Glutamatergic neuron (in vitro differentiated cells): ENCODE measurements at places on chromosomes 5 and 9.

DNA sequence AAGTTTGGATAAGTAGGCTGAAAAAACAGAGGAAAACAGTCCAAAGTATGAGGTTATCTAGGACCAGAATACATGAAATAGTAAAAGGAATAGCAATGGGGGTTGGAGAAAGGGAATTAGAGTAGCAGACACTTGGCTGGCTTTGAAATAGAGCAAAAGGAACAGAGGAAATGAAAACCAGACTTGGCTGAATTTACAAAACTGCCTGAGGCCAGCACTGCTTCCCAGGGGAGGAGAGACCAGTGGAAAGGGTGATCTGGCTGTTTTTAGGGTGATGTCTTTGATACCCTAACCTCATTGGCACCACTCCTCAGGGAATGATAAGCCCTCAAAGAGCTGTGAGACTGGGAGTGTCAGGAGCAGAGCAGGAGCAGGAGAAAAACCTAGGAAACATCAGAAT is 413.4 kb upstream of the SLC30A5 start:
- no peak for DNase-seq

DNA sequence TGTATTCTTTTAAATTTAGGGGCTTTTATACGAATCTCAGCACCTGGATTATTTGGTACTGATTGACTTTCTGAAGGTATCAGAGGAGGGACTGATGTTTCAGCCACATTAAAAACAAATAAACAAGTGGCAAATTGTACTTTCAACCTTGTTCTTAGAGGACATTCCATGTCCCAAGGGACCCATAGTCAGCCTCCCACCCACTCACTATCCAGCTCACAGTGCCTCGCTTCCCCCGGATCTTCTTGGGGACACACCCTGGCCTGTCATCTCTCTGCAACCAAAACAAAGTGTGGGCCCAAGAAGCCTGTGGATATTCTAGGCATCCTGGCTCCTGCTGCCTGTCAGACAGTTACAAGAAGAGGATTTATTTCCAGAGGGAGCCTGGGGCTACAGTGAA is 8.8 kb upstream of the BOD1 start:
- no peak for DNase-seq

- no peak for DNase-seq
These were observed 277.4 kb downstream of the TLE1 start for GRCh38 chr9:81411961-81412360.

DNA sequence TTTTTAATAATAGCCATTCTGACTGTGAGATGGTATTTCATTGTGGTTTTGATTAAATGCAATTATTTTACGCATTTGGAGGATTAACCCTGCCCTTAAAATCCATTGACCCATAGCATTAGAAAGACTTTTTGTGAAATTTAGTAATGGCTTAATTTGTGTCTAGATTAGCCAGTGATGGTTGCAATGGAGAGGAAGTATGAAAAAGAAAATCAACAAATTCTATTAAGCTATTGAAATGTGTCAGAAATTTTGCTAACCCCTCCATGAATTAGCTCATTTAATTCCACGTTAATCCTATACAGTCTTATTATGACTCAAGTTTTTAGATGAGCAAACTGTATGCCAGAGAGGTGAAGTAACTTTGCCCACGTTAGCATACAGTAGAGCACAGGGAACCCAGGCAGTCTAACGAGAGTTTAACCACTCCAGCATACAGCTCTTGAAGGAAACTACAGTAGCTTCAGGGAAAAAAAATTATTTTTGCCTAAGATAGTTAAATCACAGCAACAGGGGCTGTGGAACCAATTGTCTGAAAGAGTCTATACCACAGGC is 158.2 kb upstream of the PPP2R2B start:
- DNase-seq = no peak

DNA sequence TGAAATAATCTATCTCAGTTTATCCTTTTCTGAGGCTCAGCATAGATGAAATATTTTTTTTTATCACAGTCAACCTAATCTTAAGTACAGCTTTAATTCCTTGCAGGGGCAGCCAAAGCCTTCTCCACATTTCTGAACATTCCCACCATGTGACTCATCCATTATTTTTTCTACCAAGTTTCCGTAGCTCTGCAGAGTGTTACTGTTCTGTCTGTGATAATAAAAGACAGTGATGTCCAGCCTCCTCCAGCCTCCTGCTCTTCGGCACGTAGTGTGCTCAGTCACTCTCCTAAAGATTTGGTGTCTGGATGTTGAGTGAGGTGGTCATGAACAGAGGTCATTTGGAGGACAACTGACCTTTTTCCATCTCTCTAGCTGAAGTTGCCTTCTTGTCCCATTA is 338.1 kb upstream of the ADAMTS16 start:
- DNase-seq = no peak

GRCh38 chr5:113140837-113141671 is 164.5 kb downstream of the DCP2 start:
- DNase-seq = no peak

- no peak for DNase-seq
These were observed 38.9 kb upstream of the TNFSF8 start for GRCh38 chr9:114969269-114969668.

DNA sequence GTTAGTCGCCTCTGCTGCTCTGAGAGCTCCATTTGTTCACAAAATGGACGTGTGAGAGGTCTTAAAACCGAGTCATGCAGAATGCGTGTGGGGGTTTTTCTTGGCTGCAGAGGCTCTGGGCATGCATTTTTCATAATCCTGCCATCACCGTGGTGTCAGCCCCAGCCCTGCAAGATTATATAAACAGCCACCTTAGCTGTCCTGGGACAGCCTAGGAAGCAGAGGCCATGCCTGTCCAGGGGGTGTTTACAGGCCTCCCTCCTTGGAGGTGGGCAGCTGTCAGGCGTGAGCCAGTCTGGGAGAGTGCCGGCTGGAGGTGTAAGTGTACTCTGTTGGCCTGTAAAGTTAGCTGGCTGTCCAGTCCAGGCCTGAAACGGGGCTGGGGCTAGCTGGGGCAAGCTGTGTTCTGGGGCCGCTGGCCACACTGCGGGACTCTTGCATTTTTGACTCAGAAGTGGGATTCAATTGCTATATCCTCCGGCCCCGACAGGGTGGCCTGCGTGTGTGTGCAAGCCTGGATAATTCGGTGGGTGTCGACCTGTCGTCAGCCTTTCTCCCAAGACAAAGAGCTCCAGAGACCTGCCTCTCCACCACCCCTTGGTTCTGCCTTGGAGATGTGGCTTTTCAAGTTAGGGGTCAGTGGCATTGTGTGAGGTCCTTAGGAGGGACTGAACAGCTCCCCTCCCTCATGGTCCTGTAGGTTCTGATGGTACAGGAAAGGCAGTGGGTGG is 2.4 kb downstream of the WNK2 start:
- DNase-seq = no peak

DNA sequence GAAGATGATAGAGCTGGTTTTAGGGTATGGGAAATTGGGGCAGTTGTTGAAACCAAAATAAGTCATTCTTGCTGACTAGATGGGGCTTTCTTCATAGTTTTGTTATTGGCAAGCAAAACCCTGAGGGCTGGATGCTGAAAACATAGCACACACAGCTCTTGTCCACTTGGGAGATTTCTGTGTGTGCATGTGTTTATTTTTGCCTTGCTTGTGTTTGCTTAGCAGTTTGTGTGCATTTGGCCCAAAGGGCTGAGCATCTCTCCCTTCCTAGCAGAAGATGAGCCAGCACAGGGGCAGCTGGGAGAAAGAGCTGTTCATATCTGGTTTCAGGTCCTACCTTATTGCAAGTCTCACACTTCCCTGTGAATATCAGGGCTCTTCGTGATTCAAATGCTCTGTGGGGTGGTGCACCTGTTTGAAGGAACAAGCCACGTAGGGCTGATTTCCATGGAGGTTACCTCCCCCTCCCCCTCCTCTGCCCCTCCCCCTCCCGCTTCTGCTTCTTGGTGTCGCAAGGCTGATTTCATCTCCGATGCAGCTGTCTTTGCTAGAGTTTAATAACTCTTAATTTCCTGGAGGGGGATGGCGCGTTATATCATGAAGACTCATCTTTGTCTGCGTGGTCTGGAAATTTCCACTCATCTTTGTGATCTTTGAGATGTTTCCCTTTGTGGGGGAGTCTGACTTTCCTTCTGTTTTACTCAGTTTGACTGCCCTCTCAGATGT is 296.5 kb downstream of the ARHGAP26 start:
- no peak for DNase-seq

DNA sequence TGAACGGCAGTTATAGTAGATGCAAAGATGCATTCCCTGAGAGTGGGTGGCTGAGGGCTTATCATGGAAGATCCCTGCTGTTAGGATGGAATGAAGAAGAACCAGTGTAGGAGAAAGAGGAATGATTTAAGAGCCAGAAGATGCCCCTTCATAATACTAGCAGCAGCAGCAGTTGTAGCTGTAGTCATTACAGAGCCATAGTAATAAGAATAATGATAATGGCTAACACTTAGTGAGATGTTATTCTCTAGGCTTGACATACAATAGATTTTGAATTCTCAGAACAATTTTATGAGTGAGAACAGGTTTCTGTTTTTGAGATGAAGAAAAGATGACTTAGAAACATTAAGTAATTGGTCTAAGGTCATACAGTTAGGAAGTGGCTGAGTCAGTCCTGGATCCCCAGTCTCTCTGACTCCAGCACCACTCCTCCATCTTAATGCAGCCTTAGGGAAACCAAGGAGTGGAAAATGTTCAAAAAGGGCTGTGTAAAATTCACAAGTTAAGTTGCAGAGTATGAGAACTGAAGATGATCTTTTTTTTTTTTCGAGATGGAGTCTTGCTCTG is 459.4 kb upstream of the SGCD start:
- DNase-seq = no peak

DNA sequence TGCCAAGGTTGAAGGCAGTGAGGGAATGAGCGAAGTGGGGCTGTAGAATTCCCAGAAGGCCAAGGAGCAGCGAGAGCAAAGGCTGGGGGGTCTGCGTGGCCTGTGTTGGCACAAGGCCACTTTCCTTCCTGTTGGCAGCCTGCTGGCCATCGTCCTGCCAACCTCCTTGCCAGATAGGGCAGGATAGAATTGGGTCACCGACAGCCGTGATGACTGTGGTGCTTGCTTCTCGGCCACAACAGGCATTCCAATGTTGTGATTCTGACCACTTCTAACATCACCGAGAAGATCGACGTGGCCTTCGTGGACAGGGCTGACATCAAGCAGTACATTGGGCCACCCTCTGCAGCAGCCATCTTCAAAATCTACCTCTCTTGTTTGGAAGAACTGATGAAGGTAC is 18.9 kb downstream of the TRIP13 start:
- no peak for DNase-seq

GRCh38 chr9:89751079-89751825 is 146.4 kb downstream of the GADD45G start:
- no peak for DNase-seq

DNA sequence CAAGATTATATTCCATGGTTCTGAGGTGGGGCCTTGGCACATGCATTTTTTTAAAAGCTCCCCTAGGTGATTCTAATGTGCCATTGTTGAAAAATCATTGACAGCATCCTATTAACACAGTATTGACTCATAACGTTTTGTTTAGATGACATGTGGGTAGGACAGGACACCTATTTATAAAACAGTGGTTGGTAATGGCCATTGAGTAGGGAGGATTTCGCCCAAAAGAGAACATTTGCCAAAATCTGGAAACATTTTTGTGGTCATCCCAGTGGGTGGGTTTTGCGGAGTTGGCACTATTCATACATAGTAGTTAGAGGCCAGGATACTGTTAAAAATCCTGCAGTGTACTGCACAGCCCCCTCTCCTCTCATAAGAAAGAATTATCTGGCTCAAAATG is 6.4 kb upstream of the CHD1 start:
- no peak for DNase-seq

GRCh38 chr5:141825241-141825671 is 53.0 kb downstream of the PCDH1 start:
- no peak for DNase-seq

DNA sequence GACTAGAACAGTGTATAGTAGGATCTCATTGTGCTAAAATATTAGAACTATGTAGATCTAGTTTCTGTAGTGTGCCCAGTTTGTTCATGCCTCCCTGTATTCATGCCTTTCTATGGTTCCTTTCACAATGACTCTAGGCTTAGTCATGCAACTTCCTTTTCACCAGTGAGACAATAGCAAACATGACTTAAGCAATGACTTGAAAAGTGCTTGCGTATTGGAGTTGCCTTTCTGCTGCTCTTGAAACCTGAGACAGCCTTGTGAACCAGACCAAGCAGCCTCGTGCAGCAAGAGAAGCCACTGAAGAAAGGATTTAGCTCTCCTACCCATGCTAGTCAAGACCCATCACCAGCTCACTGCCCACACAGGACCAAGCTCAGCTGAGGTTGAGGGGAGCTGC is 294.5 kb upstream of the TAS2R1 start:
- DNase-seq = no peak

GRCh38 chr5:177496727-177497291 is 595 bp downstream of the PDLIM7 start:
- DNase-seq = peak; percentile 86

DNA sequence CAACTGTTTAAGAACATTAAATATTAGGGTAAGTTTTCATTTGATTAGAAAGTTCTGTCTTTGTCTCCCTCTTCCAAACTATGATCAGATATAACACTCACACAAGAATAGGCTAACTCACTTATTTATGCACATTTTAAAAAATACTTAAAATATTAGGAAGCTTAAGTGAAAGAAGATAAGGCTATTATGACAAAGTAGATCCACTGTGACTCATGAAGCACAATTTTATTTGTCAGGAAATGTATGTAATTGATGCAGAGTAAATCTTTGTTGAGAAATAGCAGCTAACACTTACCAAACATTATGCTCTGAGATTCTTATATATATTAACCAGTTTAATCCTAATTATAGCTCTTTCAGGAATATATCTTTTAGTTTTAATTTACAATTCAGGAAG is 560.6 kb downstream of the CSNK1G3 start:
- no peak for DNase-seq

DNA sequence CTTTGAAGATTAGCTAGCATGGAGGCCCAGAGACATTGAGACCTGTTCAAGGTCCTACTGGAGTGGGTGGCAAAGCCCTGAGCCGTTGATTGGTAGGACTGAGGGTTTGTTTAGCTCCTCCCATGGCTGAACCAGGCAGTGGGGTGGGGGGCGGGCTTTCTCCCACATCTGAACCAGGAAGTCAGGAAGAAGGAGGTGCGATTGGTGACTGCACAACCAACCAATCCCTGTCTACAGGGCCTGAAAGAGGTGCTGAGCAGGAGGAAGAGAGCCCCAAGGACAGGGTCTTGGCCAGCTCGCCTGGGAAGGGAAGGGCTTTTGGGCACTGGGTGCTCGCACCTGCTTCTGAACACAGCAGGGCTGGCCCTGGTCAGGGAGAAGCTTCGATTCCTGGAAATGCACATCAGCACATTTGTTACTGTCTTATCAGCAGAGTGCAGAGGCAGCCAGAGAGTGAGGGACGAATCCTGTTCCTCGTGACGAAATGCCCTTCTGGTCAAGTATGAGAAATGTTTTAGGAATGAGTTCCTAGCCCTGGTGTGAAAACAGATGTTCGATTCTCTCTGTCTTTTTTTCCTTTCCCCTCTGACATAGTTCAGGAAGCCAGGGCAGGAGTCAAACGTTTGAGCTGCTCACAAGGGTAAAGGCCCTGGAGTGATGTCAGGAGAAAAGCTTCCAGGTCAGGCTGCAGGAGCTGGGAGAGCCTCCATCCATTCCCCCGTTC is 294.8 kb upstream of the KLF4 start:
- DNase-seq = no peak

DNA sequence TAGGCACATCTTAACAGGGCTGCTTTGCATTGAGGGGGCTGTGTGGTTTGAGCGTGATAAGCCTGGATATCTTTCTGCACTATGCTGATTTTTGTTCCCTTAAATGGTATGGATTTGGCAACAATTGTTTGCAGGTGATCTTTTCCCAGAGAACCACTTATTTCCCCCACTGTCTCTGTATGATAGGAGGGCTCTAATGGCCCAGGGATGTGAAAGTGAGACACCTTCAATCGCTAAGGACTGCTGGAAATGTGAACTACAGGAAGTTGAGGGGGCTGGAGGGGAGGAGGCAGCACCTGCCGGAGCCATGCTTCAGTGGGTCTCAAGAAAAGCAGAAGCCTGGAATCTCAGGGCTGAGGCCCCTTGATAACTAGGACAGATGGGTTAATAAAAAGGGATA is 29.4 kb downstream of the SYK start:
- DNase-seq = no peak
